Mesenchymal stem cell (in vitro differentiated cells and primary cell): ENCODE measurements at places on chromosomes 3 and 15.
A peak's percentile ranks its signal among the peaks of the same experiment; 100 is the strongest.

GRCh38 chr3:141109751-141110150 is 58.6 kb downstream of the SPSB4 start:
- peak; percentile 47 for DNase-seq
- no peaks in the 10 kb centered on the region for H3K4me1 ChIP-seq
- H3K36me3 ChIP-seq: no peaks in the 10 kb centered on the region
- H3K27me3 ChIP-seq: no peaks in the 10 kb centered on the region
- no peak overlapping the region for H3K27ac ChIP-seq

DNA sequence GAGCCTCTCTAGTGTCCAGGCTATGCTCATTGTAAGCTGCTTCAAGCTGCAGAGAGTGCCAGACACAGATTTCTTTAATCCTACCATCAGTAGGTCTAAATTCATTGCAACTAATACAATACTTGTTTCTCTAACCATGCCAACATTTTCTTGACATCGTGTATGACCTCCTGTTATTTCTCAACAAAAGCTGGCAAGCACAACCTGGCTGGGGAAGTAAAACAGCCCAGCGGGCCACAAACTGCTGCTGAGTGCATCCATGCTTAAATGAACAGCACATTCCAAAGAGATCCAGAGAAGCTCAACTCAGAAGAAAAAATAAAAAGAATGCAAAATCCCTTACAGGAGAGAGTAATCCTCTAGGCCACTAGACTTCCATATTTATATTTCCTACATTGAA is 36.5 kb downstream of the GMNC start:
- H3K4me3 ChIP-seq: no peak overlapping the region
- no peak overlapping the region for H3K27ac ChIP-seq
- no peak for DNase-seq
- H3K27me3 ChIP-seq: no peaks in the 10 kb centered on the region

DNA sequence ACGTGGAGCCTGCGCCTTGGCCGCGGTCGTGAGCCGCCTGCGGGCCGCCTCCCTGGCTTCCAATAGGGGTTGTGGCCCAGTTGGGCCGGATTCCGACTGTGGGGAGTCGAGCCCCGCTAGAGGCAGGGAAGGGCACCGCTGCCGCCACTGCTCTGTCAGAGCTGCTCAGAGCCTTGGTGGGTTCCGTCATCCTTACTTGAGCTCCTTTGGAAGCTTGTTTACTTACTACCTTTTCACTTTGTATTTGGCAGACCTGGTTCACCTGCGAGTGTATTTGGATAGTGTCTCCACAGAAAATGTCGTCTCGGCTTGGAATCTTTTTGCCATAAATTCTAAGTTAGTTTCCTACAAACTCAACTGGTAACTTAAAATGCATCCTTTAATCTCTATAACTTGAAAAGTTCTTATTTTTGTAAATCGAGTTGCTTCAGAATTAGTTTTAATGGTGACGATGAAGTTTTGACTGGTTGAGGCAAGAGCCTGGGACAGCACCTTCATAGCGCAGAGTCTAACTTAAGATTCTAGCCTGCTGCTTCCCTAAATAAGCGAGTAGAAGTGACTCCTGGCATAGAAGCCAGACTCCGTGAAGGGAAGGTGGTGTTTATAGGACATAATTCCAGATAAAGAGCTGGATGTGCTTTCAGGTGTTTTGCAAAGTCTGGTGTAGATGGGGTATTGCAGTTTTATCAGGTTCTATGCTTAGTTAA is 800 bp downstream of the DAG1 start:
- H3K36me3 ChIP-seq: no peaks in the 10 kb centered on the region
- H3K27ac ChIP-seq: peak overlapping the region; percentile 64
- H3K4me1 ChIP-seq: peaks cover 13% of the 10 kb centered on the region
- H3K4me3 ChIP-seq: peak overlapping the region; percentile 83
- DNase-seq: peak; percentile 35
- H3K27me3 ChIP-seq: no peaks in the 10 kb centered on the region

- no peaks in the 10 kb centered on the region for H3K4me1 ChIP-seq
- H3K27me3 ChIP-seq: no peaks in the 10 kb centered on the region
- no peak overlapping the region for H3K4me3 ChIP-seq
- H3K36me3 ChIP-seq: no peaks in the 10 kb centered on the region
- no peak overlapping the region for H3K27ac ChIP-seq
Measured at GRCh38 chr15:75815811-75816719, 27.2 kb upstream of the UBE2Q2 start.

- no peaks in the 10 kb centered on the region for H3K36me3 ChIP-seq
- peaks cover 2% of the 10 kb centered on the region for H3K4me1 ChIP-seq
- no peaks in the 10 kb centered on the region for H3K27me3 ChIP-seq
- DNase-seq: no peak
- no peak overlapping the region for H3K27ac ChIP-seq
Measured at GRCh38 chr3:71288269-71288930, 295.1 kb downstream of the FOXP1 start.

DNA sequence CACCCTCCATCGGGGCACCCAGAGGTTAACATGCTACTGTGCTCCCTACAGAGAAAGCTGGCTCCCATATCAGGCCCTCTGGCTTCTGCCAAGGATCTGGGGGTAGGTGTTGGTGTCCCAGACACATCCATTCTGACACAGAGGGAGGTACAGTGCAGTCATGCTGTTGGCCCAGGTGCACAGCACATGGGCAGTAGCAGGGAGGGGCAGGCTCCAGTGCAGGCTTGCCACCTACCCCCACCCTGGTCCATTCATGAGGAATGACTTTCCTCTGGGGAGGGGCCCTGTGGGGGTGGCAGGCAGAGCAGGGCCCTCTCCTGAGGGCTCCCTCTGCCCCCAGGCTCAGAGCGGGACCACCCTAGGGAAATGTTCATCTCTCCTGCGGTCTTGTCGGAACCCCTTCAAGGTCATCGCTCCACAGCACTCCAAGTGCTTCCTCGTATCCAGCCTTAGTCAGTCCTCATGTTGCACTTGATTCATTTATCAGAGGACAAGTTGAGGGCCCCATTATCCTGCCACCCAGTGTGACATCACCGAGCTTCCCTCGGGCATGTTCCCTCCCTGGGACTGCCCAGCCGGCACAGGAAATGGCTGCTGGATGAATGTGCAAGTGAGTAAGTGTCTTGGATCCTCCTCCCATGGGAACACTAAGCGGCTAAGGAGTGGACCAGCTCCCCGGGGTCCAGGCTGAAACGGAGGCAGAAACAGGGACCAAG is 10.0 kb downstream of the DUSP7 start:
- H3K4me3 ChIP-seq: no peak overlapping the region
- DNase-seq: peak; percentile 99
- H3K4me1 ChIP-seq: peaks cover 52% of the 10 kb centered on the region
- H3K27me3 ChIP-seq: no peaks in the 10 kb centered on the region
- H3K27ac ChIP-seq: peak overlapping the region; percentile 90
- peaks cover 28% of the 10 kb centered on the region for H3K36me3 ChIP-seq
